T-helper 1 cell (primary cell): ENCODE measurements at places on chromosomes 3 and 15.

- no peak for DNase-seq
Measured at GRCh38 chr3:125109536-125109925, 53.7 kb upstream of the HEG1 start.

DNA sequence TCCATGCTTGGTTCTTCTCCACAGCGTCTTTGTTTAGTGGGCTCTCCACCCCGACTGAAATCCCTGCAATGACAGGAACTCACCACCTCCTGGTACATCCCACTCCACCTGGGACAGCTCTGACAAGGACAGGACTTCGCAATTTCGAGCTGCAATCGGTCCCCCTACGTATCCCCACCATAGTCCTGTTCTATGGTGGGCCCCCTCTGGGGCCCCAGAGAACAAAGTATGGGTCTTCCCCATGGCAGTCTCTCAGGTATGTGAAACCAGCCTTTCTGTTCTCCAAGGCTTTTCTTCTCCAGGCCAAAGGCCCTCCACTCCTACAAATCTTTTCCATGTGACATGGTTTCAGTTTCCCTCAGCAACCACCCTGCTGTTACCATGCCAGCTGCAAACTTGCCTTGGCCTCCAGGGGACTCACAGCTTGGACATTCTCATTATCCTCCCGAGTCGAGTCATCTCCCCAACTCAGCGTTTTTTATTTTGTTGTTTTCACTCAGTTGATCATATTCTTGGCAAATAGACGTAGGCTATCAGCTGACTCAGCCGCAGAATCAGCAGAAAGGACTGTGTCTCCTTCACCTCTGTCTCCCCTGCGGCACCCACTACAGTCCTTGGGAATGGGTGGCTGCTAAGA lies 233.3 kb downstream of the OPA1 start:
- DNase-seq = no peak

DNA sequence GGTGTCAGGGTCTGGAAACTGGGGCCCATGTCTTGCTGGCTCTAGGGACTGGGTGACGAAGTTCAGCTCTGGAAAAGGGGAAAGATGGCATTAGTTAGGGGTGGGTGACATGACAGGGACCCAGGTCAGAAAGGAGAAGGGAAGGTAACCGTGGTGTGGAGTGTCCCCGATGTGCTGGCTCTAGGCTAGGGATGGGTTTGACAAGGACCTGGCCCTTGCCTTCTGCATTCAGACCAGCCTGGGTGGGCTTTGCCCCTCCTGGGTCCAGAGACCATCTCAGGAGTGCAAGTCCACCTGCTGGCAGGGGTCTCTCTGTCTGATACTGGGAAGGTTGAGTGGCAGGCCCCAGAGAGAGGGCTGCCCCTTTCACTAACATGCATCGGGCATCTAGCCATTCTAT lies 28.7 kb upstream of the ATP2B2 start:
- DNase-seq = no peak

DNA sequence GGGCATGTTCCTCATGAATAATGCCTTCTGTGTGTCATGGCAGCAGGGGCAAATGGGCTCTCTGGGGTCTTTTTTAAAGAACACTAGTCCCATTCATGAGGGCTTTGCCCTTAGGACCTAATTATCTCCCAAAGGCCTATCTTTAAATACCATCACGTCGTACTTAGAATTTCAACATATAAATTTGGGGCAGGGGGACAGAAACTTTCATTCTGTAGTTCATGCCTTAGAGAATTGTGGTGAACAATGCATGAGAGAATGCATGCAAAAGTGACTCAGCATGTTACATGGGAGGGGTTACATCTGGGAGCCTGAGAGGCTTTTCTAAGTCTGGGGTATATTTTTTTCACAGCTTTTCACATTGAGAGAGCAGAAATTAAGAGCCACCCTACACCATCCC lies 208.5 kb upstream of the ROPN1 start:
- no peak for DNase-seq

DNA sequence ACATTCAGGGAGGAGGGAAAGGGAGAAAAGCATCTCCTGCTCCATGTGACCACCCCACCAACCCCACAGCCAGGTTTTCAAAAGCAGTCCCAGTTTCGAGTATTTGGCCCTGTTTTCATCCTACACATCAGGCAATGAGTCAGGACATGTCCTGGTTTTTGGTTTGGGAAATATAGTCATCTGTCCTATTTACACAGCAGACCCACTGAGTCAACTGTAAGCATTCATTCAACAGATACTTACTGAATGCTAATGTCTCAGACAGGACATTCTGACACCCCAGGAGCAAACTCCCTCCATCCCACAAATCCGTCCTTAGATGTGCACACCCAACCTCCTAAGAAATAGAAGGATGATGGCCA lies 32.9 kb downstream of the IGDCC3 start:
- DNase-seq = no peak

GRCh38 chr15:80173022-80173759 lies 20.4 kb downstream of the FAH start:
- DNase-seq = peak; percentile 43

- DNase-seq = no peak
Measured at GRCh38 chr3:108664266-108664665, 74.7 kb downstream of the DZIP3 start.

DNA sequence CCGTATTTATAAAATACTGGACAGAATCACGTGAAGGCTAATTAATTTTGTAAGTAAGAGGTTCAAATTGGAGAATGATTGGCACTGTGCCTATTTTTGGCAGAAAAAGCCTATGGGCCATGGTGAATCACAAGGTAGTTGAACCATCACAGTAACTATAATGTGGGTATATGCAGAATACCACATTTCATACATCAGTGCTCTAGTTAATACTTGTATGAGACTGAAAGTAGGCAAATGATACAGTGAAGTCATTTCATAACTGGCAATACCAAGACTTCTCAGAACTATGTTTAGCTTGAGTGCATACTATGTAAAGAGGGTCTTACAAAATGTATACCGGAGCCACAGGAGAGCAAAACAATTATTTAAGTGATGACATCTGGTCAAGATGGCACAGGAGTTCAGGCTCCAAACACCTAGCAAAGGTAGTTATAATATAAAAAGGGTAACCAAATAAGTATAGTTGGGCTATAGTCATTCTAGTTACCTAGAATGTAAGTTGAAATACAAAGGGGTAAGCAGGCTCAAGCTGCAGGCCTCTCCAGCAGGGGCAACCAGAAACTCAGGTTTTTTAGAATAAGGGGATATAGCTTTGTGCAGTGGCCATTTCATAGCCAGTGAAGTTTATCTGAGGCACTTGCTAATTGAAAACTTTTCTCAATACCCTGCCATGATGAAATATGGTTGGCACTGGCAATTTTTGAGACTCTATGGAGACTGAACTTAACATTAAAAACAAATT lies 19.1 kb downstream of the GPR160 start:
- no peak for DNase-seq

DNA sequence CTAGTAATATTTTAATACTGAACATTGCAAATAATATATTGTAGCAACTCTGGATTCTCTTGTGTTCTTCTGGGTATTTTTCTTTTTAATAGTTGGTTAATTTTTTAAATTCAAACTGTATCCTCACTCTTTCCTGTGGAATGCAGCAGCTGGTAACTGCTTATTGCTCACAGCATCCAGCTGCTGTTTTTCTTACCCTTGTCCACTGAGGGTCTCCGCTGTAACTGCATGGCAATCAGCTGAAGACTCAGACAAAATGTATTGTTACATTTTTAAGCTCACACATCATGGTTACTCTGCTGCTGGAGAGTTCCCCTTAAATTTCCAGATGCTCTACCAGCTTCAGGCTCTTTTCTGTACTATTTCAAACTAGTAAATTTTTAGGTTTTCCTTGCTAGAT lies 227.6 kb downstream of the MBNL1 start:
- no peak for DNase-seq

GRCh38 chr3:89440386-89440785 lies 333.0 kb downstream of the EPHA3 start:
- DNase-seq = no peak

DNA sequence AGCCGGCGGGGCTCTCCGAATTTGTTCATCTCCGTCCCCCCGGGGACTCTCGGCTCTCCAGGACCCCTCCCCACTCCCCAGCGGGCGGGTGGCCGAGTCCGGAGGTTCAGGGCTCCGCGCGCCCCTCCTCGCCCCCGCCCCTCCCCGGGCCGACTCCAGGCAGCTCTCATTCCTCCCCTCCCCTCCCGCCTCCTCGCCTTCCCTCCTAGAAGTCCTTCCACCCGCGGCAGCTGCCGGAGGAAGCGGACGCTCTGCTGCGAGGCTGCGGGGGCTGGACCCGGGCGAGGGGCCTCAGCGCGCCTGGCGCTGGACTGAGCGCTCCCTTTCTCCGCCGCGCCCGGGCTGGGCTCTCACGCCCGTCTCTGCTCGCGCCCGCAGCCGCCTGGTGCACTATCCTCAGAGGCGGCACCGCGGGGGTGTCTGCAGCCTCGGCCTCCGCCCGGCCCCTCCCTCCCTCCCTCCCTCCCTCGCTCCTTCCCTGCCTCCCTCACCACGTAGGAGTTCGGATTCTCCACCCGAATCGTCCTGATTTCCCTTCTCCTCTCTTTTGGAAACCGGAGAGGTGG lies at the start of gene ROBO2:
Gene ROBO2, plus strand, starts transcription at position 494 of the 566 bp plus-strand sequence. CDS start 687 bp downstream, outside the sequence.
- no peak for DNase-seq

GRCh38 chr3:41193794-41194539 lies 5.3 kb upstream of the CTNNB1 start:
- DNase-seq = no peak

DNA sequence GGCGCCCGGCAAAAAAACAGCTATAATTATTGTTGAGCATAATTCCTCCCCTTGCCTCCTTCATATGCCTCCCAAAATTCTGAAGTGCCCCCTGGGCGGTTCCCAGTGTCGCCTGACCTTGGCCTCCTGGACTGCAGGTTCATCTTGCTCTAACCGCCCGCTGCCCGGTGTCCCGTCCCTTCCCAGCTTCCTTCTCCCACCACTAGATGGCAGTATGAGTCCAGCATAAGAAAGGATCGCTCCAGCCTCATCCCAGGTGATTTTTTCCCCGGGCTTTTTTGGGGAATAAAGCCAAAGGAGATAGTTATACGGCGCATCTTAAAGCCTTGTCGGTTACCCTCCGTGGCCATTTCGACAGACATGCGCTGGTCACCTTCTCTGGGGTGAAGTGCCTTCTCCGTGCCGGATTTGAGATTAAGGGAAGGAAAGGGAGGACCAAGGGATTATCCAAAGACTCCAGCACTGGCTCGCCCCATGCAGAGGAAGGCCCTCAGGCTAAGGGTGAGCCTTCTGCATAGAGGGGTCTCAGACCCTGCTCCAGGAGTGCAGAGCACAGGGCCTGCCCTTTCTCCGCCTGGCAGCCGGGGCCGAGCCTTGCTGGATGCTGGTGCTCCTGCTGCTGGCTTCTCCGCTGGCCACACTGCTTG lies 45.8 kb upstream of the TRA2B start:
- DNase-seq = no peak

GRCh38 chr3:179701176-179701827 lies 48.5 kb downstream of the USP13 start:
- DNase-seq = no peak

- no peak for DNase-seq
Measured at GRCh38 chr3:180409170-180409569, 192.8 kb upstream of the TTC14 start.

- DNase-seq = no peak
Measured at GRCh38 chr3:133069556-133070286, 31.5 kb downstream of the TMEM108 start.

- no peak for DNase-seq
Measured at GRCh38 chr3:194168994-194169393, 33.0 kb downstream of the HES1 start.

DNA sequence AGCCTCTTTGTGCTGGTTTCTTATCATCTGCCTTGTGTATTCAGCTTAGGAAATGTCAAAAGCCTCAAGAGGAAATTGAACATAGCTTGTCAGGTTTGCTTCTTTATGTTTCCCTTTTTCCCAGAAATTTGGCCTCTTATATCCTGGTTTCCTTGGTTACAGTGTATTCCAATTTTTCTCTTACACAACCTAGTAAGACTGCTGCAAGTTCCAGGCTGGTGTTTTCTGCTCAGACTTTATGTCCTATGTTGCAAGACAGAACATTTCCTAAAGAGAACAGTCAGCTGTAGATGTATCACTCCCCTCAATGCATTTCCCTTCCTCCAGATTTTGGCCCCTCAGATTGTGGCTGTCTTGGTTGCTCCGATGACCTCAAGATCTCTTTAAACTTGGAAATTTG lies 102.5 kb downstream of the SH3GL3 start:
- DNase-seq = no peak

DNA sequence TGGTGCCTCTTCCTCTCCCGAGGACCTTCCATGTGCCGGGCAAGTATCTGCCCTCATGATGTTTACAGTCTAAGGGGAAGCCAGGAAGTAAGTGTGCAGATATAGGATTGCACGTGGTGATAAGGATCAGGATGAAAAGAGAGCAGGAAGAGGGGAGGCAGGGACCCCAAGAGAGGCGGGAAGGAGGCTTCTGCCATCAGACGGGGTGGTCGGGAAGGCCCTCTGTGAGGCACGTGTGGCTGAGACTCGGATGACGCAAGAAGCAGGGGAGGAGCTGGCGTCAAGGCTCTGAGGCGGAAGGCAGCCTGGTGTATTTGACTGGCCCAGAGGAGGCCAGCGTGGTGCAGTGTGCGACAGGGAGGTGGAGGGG lies 762 bp upstream of the IQSEC1 start:
- DNase-seq = no peak

DNA sequence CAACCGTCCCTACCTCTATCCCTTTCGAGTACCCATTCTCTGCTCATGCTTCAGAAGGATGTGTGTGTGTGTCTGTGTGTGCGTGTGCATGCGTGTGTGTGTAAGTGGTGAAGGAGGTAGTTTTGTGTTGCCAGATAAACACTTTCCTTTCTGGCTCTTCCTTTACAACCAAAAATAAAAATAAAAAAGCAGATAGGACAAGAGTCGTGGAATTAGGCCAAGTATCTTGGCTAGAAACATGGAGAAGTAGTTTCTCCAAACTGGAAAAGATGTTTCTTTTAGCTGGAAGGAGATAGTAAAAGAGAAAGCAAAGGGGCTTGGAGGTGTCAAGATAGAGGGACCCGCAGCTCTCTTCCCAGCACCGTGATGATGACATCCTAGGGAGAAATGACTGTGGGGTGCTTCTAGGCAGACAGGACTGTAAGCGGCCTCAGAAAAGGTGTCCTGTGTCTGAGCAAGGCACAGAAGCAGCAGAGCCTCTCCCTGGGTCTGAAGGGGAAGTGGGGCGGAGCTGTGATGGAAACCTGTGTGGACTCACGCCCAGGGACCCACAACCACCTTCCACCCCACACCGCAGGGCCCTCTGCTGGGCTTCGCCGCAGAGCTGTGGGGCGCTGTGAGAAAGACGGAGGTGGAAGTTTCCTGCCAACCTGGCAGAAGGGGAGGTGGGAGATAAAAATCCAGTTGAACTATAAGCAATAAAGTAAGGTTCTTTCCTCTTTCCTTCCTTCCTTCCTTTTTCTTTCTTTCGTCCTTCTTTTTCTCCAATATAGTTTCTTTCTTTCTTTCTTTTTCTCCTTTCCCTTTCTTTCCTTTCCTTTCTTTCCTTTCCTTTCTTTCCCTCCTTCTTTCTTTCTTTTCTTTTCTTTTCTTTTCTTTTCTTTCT lies 35.3 kb downstream of the MUC20 start:
- DNase-seq = no peak

- DNase-seq = no peak
Measured at GRCh38 chr3:104878395-104878794, 488.3 kb upstream of the ALCAM start.
